GM23338 (cell line): ENCODE measurements at places on chromosomes 11 and 22. TPM values are rescaled to one million over a fixed set of nuclear protein-coding genes. Genes with fewer than 3 reads are reported as not detected.

The HOATZ gene
- not detected in 2 replicates for polyA plus RNA-seq

The P2RY2 gene
- 0.40 and 0.63 TPM in 2 replicates for polyA plus RNA-seq

The RIMBP3C gene
- 0.03 TPM in 1 of 2 replicates, not detected in the other for polyA plus RNA-seq

The BLID gene
- not detected in 2 replicates for polyA plus RNA-seq

The OR5B21 gene
- not detected in 2 replicates for polyA plus RNA-seq

The SLC37A2 gene
- 0.40 and 0.61 TPM in 2 replicates for polyA plus RNA-seq
